ENCODE measurements at places on chromosomes 16 and 17. TPM values are rescaled to one million over a fixed set of nuclear protein-coding genes. Genes with fewer than 3 reads are reported as not detected.

DNA sequence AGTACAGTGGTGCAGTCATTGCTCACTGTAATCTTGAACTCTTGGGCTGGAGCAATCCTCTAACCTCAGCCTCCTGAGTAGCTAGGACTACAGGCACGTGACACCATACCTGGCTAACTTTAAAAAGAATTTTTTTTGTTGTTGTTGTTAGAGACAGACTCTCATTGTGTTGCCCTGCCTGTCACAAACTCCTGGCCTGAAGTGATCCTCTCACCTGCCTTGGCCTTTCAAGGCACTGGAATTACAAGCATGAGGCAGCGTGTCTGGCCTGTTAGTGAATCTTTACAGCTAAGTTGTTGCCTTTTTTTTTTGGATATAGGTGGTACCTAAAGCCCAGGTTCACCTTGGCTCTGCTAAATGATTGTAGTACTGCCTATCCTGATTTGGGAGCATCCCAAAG is 290.6 kb downstream of the BCAS3 start:
- no peak for DNase-seq
- no peak overlapping the region for H3K4me3 ChIP-seq
- H3K27ac ChIP-seq = no peak overlapping the region
- no peaks in the 10 kb centered on the region for H3K36me3 ChIP-seq

- H3K4me3 ChIP-seq = peak overlapping the region; percentile 96
- H3K27ac ChIP-seq = peak overlapping the region; percentile 53
- no peak for DNase-seq
- no peaks in the 10 kb centered on the region for H3K27me3 ChIP-seq
- H3K4me1 ChIP-seq = peaks cover 19% of the 10 kb centered on the region
- H3K36me3 ChIP-seq = peaks cover 15% of the 10 kb centered on the region
Measured at GRCh38 chr17:75981019-75981615, 2.1 kb downstream of the TEN1 start.

DNA sequence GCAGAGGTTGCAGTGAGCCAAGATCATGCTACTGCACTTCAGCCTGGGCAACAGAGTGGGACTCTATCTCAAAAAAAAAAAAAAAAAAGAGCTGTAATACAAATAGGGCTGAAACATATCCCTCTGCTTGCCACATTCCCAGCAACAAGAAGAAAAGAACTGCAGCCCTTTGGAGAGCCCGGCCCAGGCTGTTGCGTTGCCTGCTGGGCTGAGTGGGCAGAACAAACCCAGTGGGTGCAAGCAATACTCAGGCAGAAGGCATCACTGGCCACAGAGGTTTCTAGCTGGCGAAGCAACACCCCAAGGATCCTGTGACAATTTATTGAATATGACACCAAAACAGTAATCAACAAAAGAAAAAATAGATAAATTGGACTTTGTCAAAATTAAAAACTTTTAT is 44.0 kb downstream of the PIGL start:
- H3K36me3 ChIP-seq = peaks cover 14% of the 10 kb centered on the region
- no peak overlapping the region for H3K4me3 ChIP-seq
- H3K27ac ChIP-seq = no peak overlapping the region
- H3K27me3 ChIP-seq = no peaks in the 10 kb centered on the region

GRCh38 chr16:30010844-30011713 is at the start of gene DOC2A:
TSS of gene DOC2A (minus strand) at chr16:30011027. CDS start at chr16:30010222, 805 bp downstream.
- H3K4me3 ChIP-seq = peak within 1 kb of the TSS; percentile 78
- DNase-seq = no peak
- H3K27ac ChIP-seq = no peak within 1 kb of the TSS
- H3K4me1 ChIP-seq = peaks cover 3% of the 10 kb centered on the region

- no peak for DNase-seq
- peak overlapping the region; percentile 64 for H3K27ac ChIP-seq
- peak overlapping the region; percentile 40 for H3K4me3 ChIP-seq
- peaks cover 73% of the 10 kb centered on the region for H3K36me3 ChIP-seq
- no peaks in the 10 kb centered on the region for H3K27me3 ChIP-seq
- H3K4me1 ChIP-seq = peaks cover 54% of the 10 kb centered on the region
Measured at GRCh38 chr16:50708373-50709060, 15.1 kb downstream of the NOD2 start.

GRCh38 chr17:49640556-49640955 is 37.3 kb downstream of the SPOP start:
- H3K36me3 ChIP-seq = peaks cover 20% of the 10 kb centered on the region
- no peak for DNase-seq
- no peak overlapping the region for H3K4me3 ChIP-seq
- H3K4me1 ChIP-seq = peaks cover 12% of the 10 kb centered on the region

GRCh38 chr16:70410734-70411133 is 28.2 kb downstream of the ST3GAL2 start:
- no peak overlapping the region for H3K4me3 ChIP-seq
- H3K27ac ChIP-seq = no peak overlapping the region
- H3K36me3 ChIP-seq = peaks cover 15% of the 10 kb centered on the region
- no peaks in the 10 kb centered on the region for H3K27me3 ChIP-seq
- DNase-seq = no peak
- H3K4me1 ChIP-seq = peaks cover 16% of the 10 kb centered on the region

GRCh38 chr16:3472878-3473595 is 22.3 kb downstream of the C16orf90 start:
- peaks cover 7% of the 10 kb centered on the region for H3K4me1 ChIP-seq
- peaks cover 25% of the 10 kb centered on the region for H3K36me3 ChIP-seq
- H3K4me3 ChIP-seq = no peak overlapping the region

DNA sequence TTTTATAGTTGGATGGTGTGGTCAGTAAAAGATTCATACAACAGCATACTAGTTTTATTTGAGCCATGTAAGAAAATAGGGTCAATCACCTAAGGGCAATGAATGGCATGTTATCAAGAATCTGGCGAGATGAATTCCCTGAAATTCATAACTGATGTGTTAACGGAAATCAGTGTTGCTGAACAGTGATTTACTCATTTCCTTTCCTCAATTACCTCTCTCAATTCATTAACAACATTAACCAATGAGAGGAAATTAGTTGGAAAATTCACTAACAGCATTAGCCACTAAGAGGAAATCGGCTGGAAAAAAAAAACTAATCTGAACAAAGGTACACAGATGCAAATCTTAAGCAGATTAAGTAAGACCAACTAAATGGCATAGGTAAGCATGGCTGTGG is 6.3 kb downstream of the CMTR2 start:
- H3K36me3 ChIP-seq = peaks cover 57% of the 10 kb centered on the region
- H3K4me3 ChIP-seq = no peak overlapping the region
- peaks cover 17% of the 10 kb centered on the region for H3K4me1 ChIP-seq
- H3K27me3 ChIP-seq = no peaks in the 10 kb centered on the region

DNA sequence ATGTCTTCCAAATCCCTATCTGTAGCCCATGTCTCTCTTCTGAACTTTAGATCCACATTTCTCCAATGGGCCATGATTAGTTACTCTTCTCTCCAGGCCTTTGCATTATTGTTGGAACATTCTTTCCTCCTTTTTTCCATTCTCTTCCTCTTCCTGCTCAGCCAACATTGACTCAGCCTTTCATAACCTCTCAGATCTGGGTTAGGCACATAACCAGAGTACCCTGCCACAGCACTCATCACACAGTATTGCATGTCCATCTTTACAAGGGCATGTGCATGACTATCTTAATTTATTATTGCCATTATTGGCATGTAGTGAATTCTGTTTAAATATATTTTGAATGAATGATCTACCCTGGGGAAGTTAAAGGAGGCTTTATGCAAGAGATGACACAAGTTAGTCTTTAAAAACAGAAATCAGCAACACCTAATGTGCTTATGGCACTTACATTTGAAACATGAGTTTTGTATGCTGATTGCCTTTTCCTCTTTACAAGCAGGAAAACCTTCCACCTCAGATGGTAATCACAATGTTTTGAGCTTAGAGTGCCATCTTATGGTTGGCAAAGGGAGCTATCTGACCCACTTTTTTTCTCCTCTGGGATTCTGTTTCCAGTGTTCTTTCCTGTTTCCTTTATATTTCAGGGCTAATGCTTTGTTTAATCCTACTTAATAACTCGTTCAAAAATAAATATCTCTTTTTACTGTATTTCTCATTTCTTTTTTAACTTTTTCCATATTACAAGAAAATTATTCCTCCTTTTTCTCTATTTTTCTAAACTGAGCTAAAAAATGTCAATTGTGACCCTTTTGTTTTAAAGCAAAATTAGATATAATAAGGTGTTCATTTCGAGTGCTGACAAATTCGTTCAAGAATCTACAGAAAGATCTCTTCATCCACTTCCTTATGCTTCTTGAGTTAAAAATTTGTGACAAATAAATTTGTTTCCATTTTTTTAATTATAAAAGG is 151.0 kb upstream of the RBL2 start:
- peaks cover 3% of the 10 kb centered on the region for H3K36me3 ChIP-seq
- H3K27me3 ChIP-seq = no peaks in the 10 kb centered on the region
- no peak for DNase-seq
- H3K4me1 ChIP-seq = no peaks in the 10 kb centered on the region
- H3K4me3 ChIP-seq = no peak overlapping the region
- H3K27ac ChIP-seq = no peak overlapping the region

GRCh38 chr17:72332367-72332766 is 211.5 kb downstream of the SOX9 start:
- no peaks in the 10 kb centered on the region for H3K4me1 ChIP-seq
- no peak for DNase-seq
- no peak overlapping the region for H3K4me3 ChIP-seq
- H3K27me3 ChIP-seq = no peaks in the 10 kb centered on the region
- no peak overlapping the region for H3K27ac ChIP-seq

DNA sequence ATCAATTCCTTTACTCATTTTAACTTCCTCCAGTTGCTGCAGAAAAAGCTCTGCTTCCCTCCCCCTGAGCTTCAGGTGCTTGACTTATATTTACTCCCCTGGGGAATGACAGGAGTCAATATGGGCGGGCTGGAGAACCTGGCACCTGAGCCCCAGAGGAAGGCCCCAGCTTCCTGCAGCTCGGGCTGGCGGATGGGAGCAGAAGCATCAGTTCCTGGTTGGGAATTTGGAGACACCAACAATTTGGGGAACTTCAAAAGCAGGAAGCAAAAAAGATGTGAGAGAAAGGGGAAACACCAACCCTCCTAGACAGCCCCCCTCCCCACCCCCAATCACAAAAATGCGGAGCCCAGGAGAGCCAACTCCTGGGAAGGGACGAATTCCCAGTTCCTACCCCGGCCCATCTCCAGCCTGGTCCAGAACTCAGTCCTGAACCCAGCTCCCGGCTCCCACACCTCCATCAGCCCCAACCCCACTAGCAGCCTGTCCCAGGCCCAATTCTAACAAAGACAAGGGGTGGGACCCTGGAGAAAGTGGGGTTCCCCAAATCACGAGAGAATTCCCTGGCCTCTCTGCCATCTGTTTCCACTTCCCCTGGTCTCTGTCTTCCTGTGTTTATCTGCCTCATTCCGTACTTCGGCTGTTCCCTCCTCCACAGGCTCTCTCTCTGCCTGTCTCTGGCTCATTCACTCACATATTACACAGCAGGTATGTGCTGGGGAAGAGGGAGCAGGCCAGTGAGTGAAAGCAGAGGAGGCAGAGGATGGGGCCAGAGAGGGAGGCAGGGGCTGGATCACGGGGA is 16.2 kb upstream of the ASGR2 start:
- H3K4me1 ChIP-seq = peaks cover 15% of the 10 kb centered on the region
- no peak overlapping the region for H3K4me3 ChIP-seq
- H3K27me3 ChIP-seq = peaks cover 4% of the 10 kb centered on the region
- no peak for DNase-seq
- no peaks in the 10 kb centered on the region for H3K36me3 ChIP-seq

GRCh38 chr17:2478458-2478857 is 33.2 kb downstream of the METTL16 start:
- H3K27ac ChIP-seq = no peak overlapping the region
- no peaks in the 10 kb centered on the region for H3K27me3 ChIP-seq
- DNase-seq = no peak

- no peak for DNase-seq
- H3K27ac ChIP-seq = no peak overlapping the region
- no peaks in the 10 kb centered on the region for H3K4me1 ChIP-seq
- H3K4me3 ChIP-seq = no peak overlapping the region
- no peaks in the 10 kb centered on the region for H3K36me3 ChIP-seq
Measured at GRCh38 chr17:49545806-49546545, 29.7 kb upstream of the NXPH3 start.

DNA sequence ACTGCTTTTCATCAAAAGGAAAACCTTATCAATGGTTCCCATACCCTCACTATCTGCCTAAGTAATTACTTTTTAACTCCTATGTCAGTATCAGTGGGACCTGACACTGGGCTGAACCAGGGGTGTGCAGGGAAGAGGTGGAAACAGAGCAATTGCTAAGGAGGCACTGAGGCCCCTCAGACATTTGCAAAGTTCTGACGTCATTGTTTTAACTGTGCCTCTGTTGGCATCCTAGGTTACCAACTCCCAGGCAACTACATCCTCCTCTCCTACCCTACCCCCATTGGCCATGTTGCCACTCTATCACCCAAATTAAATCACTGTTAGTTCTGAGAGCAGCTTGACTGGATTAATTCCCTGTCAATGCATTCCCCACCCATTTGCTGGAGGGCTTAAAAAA is 8.0 kb upstream of the WWOX start:
- H3K4me3 ChIP-seq = no peak overlapping the region
- H3K4me1 ChIP-seq = peaks cover 2% of the 10 kb centered on the region
- H3K27me3 ChIP-seq = peaks cover 5% of the 10 kb centered on the region

DNA sequence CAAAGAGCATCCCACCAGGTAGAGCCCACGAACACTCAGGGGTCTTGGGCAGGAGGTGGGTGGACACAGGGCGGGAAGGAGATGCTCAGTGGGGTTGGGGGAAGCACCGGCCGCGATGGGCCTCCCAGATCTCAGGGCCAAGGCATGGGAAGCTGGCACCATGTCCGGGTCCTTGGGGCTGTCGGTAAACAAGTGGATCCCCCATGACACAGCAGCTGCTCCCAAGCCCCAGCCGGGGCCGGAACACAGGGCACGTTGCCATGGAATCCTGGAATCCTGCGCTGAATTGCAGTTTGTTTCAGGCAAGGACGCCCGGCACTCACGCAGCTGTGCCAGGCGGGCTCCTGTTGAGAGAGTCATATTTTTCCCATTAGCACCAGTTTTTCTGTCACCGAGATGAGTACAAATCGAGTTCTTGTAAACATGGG is 23.0 kb upstream of the CHMP6 start:
- H3K27ac ChIP-seq = no peak overlapping the region
- H3K4me1 ChIP-seq = peaks cover 5% of the 10 kb centered on the region
- peaks cover 16% of the 10 kb centered on the region for H3K36me3 ChIP-seq

Gene ZSCAN10
- total RNA-seq = not detected

Gene LGALS9C
- total RNA-seq = 0.34 TPM

Gene TP53TG3
- not detected for total RNA-seq

Gene PLEKHH3
- 0.57 TPM for total RNA-seq

Gene ZFPM1
- total RNA-seq = 12.9 TPM

Gene SLC5A11
- not detected for total RNA-seq

Gene OTOA
- total RNA-seq = not detected

Gene KRTAP4-9
- not detected for total RNA-seq

Gene SMG1
- 128 TPM for total RNA-seq

Data from activated T-helper 2 cell treated with anti-CD3 and anti-CD28 coated beads, Interferon-gamma antibody, Interleukin-2, Interleukin-4, amounts not matched to agents 10 μg/mL and 5 μg/mL and 100 μg/mL, durations not matched to agents 14 hours and 24 hours and 36 hours (primary cell).